T-helper 17 cell (primary cell): ENCODE measurements at places on chromosomes 3 and 15. TPM values are rescaled to one million over a fixed set of nuclear protein-coding genes. Genes with fewer than 3 reads are reported as not detected.

DNA sequence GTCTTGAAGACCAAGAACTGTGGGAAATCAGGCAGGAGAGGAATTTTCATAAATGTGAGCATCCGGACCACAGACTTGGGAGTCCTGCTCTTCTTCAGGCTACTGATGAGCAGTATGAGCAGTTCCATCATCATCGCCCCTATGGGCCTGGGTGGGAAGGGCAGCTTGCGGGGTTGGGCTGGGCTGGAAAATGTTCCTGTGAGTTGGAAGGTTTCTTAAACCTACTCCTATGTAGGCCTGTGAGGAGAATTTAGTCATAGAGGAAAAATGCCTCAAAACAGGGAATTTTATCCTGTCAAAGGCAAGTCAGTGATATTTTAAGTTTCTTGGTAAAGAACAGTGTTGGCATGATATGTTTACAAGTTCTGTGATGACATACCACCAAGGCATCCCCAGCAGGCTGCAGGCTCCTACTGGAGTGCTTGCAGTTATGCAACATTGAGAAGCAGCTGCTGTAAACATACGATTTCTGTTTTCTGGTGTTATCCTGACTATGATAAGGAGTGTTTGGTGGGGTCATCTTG, 10.3 kb downstream of the MASP1 start:
- DNase-seq, result no peak

DNA sequence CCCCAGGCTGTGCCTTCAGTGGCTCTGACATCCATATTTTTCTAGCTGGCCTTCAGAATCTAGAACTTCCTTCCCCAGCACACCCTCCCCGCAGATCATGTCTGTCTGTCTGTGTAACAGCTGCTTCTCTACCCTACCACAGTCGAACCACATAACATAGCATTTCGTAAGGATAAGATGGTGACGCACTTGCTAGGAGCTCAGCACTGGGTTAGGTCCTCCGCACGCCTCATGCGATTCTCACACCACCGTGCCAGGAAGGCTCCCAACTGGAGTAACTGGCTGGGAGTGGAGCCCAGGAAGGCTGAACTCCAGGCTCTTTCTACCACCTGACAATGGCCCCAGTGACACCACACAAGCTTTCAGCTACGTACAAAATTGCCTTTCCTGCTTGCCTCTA, 168.6 kb downstream of the STT3B start:
- no peak for DNase-seq

DNA sequence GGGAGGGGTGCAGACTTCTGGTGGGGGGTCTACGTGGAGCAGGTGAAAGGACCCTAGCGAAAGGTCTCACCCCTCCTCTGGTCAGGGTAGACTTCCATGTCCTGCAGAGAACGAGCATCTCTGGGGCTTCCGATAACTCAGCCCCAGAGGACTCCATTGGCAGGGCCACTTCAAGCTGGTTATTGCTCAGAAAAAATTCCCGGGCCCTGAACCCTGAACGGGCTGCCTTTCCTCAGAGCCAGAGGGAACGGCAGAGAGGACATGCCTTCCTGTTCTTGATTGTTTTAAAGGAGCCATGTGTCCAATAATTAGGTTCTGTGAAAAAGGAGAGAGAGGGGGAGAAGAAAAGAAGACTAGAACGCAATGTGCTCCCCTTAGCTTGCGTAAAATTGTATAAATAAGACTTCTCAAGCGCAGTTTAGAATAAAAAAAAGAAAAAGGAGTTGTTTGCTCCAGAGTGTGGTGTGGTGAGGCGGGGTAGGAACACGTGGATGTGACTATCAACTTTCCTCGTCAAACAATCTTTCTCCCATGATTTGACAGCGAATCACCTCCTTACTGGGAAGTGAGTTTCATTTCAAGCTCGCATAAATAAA, 193.4 kb upstream of the UBE2E1 start:
- no peak for DNase-seq

GRCh38 chr3:133943639-133944141, 48.0 kb upstream of the RAB6B start:
- no peak for DNase-seq

DNA sequence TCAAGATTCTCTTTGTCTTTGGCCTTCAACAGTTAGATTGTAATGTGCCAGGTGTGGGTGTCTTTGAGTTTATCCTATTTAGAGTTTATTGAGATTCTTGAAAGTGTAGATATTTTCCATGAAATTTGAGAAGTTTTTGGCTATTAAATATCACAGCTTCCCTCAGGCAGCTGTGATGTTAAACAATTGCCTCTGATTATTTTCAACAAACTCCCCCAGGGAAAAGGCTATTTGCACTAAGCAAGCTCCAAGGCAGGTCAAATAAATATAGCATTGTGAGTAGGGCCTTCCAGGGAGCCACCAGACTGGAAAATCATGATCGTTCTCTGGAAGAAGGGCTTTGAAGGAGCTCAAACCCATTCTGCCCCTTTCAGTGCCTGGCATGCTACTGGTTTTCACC, 107.0 kb downstream of the EEFSEC start:
- DNase-seq, result no peak

- no peak for DNase-seq
Observed at GRCh38 chr3:36257158-36257852, 123.0 kb upstream of the STAC start.

- DNase-seq, result no peak
Observed at GRCh38 chr3:122555275-122556071, 8.6 kb downstream of the PARP9 start.

- DNase-seq, result no peak
Observed at GRCh38 chr3:135228201-135228600, 433.1 kb downstream of the EPHB1 start.

DNA sequence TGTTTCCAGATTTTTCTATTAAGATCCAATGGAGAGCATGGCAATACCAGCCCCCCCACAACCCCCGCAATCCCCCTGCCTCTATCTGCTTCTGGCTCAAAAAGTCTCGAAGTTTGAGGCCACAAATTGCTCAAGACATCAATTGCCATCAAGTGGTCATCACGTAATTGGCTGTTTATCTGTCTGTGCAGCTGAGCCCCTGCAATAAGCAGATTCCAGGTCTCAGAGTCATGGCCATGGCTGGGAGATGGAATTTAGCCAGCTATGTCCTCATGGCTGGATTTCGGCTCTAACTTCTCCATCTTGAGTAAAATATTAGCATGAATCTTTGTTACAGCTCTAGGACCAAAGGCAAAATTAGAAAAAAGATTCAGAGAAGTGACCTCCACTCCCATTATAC, 22.7 kb downstream of the SSUH2 start:
- DNase-seq, result no peak

Gene SLC2A2
- total RNA-seq, result not detected

- DNase-seq, result no peak
Observed at GRCh38 chr3:64445109-64445943, 220.1 kb upstream of the PRICKLE2 start.

Gene RBPMS2
- 0.52 TPM for total RNA-seq

- no peak for DNase-seq
Observed at GRCh38 chr15:53847745-53848144, 88.3 kb upstream of the WDR72 start.

DNA sequence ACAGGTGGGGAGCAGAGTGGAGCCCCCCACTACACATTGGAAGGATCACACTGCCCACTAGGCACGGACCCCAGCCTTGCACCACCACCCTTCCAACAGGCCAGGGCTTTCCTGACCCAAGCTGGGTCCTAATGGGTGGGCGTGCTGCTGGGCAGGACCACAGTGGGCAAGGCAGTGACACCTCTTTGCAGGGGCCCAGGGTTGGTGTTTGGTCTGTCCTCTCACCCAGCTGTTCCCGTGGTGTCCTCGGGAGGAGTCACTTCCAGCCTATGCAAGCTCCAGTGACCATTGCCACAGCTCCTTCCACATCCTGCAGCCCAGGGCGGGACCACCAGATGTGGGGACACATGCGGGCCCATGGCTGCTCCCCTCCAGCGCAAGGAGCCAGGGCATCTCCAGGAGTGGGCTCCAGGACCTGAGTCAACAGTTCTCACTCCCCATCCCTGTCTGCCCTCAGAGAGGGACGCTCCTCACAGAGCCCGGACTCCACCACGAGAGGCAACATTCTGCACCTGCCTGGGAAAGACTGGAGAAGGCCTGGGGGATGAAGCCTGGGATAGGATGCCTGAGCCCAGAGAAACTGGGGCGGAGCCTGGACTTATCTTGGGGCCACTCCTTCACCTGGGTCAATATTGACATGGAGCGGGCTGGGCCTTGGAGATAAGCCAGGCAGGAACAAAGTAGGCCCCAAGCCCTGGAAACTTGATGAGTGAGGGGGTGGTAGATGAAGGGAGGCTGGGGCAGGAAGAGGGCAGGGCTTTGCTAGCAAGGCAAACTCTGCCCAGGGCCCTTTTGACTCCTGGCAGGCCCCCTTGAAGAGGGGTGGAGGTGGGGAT, 3.9 kb upstream of the VILL start:
- no peak for DNase-seq

Gene CFAP20DC
- 0.39 TPM for total RNA-seq

DNA sequence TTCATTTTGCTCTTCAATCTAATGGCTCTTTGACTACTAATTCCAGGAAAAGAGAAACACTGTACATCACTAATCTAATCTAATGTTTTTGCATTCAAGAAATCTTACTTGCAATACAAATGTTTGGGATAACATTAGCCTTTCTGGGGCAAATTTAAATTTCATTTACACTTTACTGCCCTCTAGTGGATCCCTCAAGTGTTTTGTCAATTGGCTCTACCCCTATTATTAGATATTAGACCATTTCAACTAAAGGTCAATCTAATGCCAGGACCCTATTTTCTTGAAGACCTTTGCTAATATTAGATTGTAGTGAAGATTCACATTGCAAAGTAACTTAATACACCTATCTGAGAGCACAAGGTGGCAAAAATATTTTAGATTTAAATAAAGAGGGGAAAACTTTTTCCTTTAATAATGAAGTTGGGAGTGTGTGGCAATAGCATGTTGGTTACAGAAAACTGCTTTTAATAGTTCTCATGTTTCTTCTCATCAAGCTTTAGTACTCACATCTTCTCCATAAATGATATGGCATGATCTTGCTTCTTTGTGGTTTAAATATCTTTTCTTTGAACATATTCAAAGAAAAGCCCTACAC, 5.0 kb downstream of the C2CD4A start:
- DNase-seq, result no peak

DNA sequence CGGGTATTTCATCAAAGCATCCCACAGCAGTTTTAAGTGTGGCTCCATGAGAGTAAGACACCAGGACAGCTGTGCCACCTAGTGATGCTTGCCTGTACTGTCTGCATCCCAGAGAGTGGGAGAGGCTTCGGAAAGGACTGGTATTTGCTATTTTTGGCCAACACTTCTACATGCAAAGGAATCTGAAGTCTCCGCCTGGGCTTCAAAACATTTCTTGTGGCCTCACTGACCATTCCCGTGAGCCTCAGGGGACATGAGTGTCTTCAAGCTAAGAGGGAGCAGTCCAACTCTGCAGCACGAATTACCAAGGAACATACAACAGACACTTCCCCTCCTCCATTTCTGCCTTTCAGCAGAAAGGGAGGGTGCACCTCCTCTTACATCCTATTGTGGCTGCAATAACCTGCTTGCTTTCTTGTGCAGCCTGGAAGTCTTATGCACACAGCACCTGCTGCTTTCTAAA, 177.5 kb downstream of the RORA start:
- DNase-seq, result no peak
